ENCODE measurements at places on chromosomes 6 and 20.

DNA sequence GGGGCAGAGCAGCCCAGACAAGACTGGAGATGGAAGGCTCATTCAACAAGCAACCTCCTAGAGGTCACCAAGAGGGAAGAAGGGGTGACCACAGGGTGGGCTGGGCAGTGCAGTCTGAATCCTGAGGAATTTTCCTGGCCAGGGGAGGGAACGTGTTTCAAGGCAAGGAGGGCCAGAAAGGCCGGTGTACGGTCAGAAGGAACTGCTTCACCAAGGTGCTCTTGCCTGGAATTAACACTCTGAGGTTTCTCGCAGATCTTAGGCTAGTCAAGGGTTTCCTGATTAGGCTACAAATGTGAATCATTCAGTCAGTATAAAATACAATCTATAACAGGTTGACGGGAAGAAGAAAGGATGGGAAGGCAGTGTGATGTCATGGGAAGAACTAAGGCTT lies 199.3 kb downstream of the LRFN2 start:
- DNase-seq, result no peak

- no peak for DNase-seq
Observed at GRCh38 chr20:25011831-25012241, 19.3 kb upstream of the APMAP start.

DNA sequence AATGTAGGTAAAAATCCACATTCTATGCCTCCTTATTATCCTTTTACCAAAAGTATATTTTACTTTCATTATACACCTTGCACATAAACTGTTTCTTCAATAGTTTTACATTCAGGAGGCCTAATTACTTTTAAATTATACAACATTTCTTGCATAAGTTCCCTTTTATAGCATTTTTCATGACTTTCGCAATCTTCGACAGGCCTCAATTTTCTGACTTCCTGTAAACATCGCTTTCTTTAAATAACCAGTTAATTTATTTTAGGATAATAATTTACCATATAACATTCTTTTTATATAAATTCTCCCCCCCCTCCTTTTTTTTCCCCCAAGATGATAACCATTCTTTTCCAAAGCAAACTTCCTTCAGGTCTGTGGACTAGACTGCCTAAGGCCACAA lies 9.2 kb downstream of the SLC35A1 start:
- no peak for DNase-seq

- DNase-seq, result no peak
Observed at GRCh38 chr6:147274776-147275175, 70.6 kb downstream of the STXBP5 start.

- peak; percentile 96 for DNase-seq
Observed at GRCh38 chr6:26285143-26286134, 79.6 kb upstream of the BTN3A2 start.

GRCh38 chr20:39658662-39659409 lies 696.7 kb downstream of the DHX35 start:
- DNase-seq, result no peak

GRCh38 chr20:31713312-31714273 lies 9.1 kb downstream of the BCL2L1 start:
- no peak for DNase-seq

DNA sequence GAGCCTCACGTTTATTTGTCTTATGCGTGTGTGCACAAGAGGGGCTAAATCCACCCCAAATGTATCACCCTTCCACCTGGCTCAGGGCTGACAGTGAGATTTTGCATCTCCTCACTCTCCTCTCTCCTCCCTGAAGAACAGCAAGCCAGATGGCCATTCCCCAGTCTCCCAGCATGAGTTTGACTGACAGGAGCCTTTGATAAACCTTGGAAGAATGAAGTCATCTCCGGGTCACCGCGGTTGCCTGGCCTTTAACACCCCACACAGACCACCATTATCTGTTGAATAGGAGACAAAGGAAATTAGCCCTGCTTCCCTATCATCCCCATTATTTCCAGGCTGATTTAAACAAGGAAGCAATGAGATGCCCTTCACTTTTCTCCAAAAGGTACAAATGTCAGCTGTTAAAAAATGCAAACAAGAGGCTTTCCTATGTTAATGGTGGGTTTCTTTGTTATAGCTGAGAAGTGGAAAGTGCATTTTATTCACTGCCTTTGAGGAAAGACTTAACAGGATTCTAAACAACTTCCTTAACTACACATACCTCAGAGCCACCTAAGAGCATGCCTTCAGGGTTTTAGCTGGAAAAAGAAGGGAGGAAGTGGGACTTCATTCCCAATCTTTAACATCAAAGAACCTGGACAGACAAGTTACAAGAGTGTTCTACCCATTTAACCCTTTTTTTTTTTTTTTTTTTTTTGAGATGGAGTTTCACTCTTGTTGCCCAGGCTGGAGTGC lies 524.8 kb upstream of the ID4 start:
- no peak for DNase-seq

- DNase-seq, result no peak
Observed at GRCh38 chr6:163500105-163500504, 85.6 kb downstream of the QKI start.

DNA sequence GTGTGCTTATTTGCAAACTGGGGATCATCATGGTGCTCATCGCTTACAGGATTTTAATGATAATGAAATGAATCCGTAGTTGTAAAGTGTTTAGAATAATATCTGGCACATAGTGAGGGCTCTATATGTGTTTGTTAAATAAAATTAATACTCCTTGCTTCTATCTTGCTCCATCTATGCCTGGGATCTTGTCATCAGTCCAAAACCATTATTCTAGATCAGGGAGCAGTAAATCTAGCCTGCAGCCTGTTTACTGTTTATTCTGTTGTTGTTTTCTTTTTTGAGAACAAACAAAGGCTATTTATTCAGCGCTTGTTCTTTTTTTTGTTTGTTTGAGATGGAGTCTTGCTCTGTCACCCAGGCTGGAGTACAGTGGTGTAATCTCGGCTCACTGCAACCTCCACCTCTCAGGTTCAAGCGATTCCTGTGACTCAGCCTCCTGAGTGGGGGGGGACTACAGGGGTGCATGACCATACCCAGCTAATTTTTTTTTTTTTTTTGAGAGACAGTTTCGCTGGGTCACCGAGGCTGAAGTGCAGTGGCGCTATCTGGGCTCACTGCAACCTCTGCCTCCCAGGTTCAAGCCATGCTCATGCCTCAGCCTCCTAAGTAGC lies 8.1 kb downstream of the ACOT8 start:
- no peak for DNase-seq

DNA sequence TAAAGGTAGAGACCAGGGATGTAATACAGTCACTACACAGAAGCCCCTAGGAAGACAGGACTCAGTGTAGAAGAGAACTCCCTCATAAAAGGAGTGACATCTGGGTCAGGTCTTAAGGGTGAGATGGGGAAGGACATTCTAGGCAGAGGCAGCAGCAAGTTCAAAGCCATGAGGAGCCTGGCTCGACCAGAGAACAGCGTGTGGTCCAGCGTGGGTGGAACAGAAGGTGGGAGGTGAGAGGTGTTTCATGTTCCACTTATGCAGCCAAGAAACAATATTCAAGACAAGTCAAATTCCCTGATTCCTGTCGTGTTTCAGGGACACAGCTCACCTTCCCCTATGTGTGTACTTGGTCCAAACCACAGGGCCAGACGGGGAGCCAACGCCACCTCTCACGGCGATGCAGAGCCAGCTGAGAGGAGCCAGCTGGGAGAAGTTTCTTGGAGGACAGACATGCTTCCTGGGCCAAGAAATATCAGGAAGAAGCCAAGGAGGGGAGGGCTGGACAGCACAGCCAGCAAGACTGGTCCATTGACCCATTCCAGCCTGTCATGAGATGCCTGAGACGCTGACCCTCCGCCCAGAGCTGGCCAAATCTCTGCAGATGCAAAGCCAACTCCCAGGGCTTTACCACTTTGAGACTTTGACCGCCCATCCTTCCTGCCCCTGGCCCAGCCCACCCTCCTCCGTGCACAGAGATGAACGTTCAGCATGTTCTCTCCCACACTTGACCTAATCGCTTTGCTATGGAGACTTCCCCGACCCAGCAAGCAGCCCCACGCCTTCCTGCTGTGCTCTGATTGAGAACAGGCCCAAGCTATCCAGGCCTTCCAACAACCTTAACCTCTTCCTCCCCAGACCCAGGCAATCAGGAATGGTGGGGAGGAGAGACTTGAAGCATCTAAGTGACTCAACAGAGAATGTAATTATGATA lies 113.8 kb downstream of the PRND start:
- DNase-seq, result no peak

- no peak for DNase-seq
Observed at GRCh38 chr6:87731818-87732661, 30.0 kb upstream of the AKIRIN2 start.

GRCh38 chr20:845226-845868 lies 11.8 kb downstream of the FAM110A start:
- DNase-seq, result no peak

DNA sequence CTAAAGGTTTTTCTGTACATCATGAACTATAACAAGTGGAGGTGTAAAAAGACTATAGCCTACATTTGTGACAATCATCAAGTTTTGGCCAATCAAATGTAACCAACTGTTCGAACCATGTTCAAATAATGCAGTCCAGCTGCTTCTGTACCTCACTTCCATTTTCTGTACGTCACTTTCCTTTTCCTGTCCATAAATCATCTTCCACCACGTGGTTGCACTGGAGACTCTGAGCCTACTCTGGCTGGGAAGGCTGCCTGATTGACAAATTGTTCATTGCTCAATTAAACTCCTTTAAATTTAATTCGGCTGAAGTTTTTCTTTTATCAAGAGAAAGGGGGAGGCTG lies 270.4 kb upstream of the JARID2 start:
- no peak for DNase-seq

DNA sequence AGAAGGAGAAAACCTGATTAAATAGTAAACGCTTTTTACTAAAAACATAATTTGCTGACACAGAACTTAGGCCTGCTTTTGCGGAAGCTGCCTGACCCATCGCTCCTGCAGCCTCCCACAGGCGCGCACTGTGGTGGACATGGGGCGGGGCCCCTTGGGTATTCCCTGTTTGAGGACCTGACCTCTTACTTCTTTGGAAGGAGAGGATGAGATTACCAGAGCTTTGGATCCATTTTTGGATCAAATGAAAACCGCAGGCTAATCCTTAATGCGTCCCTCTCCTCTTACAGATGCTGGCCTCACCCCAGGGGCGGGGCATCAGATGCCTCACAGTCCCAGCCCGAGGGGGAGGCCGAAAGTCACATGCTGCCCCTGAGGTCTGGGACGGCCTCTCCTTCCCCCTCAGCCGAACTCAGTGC lies 151.0 kb downstream of the SCML4 start:
- no peak for DNase-seq

DNA sequence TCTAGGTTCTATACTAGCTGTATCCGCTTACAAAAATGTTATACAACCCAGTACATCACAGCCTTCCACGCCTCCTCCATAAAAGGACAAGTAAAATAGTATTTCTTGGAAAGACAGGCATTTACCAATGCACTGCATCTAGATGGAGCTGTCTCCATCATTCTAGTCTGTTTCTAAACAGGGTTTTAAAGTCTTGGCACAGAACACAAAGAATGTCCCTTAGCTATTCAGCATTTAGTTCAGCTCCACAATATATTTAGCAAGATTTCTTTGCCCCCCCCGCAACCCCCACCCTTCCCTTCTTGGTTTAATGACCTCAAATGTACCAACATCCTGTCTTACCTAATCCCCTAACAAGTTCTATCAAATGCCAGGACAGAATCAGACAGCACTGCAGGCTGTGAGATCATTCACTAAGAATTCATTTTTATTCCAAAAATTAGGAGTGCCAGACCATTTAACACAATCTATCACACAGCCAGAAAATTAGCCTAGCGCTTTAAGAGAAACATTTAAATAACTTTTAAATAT lies 198.6 kb downstream of the BACH2 start:
- DNase-seq, result no peak

DNA sequence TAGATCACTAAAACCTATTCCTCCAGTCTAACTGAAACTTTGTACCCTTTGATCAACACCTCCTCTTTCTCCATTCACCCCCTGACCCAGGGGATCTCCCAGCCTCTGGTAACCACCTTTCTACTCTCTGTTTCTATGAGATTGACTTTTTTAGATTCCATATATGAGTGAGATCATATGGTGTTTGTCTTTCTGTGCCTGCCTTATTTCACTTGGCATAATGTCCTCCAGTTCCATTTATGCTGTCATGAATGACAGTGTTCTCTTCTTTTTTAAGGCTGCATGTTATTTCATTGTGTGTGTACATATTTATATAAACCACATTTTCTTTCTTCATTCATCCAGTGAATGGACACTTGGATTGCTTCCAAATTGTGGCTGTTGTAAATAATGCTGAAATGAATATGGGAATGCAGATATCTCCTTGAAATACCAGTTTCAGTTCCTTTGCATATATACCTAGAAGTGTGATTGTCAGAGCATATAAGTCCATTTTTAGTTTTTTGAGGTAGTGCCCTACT lies 57.7 kb downstream of the DHX35 start:
- DNase-seq, result peak; percentile 38

DNA sequence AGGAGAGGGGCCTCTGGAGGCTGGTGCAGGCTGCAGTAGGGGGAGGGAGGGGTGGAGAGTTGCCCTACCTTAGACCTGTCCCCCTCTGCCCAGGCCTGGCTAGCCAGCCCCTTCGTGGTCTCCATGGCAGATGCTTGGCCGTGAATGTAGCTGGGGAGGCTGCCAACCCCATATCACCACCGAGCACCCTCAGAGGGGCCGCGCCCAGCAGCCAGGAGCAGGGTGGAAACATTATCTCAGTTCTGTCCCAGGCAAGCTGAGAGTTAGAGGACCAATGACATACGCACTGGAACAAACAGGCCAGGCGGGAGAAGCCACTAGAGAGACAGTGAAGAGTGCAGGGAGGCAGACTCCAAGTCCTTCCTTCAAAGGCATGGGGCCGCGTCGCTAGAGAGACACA lies 66.5 kb downstream of the LRFN2 start:
- no peak for DNase-seq

GRCh38 chr6:64128301-64129024 lies 492.9 kb downstream of the PHF3 start:
- no peak for DNase-seq
